WTC11 (cell line): ENCODE measurements at places on chromosomes 2 and 18. TPM values are rescaled to one million over a fixed set of nuclear protein-coding genes. Genes with fewer than 3 reads are reported as not detected.

Gene SLC16A14
- total RNA-seq: 1.7 to 2.7 TPM (median 2.6 TPM) in 3 replicates

Gene KLHL41
- total RNA-seq: not detected in 3 replicates

Gene FBXO15
- 0.96 to 1.9 TPM (median 1.6 TPM) in 3 replicates for total RNA-seq

Gene GALR1
- 0.07 to 0.11 TPM (median 0.07 TPM) in 3 replicates for total RNA-seq

Gene CLEC4F
- not detected in 3 replicates for total RNA-seq

Gene MDH1
- 255 to 268 TPM (median 259 TPM) in 3 replicates for total RNA-seq

Gene CCDC85A
- 0.22 to 0.27 TPM (median 0.25 TPM) in 3 replicates for total RNA-seq

Gene IL1R1
- 0.37 to 0.78 TPM (median 0.55 TPM) in 3 replicates for total RNA-seq

Gene IGFBP2
- total RNA-seq: 514 to 873 TPM (median 854 TPM) in 3 replicates

Gene TNS1
- total RNA-seq: 4.2 to 5.4 TPM (median 4.5 TPM) in 3 replicates

Gene AQP12B
- not detected in 3 replicates for total RNA-seq

Gene LIMS2
- total RNA-seq: 1.9 to 2.5 TPM (median 2.4 TPM) in 3 replicates

Gene TMEM237
- total RNA-seq: 33.5 to 33.9 TPM (median 33.6 TPM) in 3 replicates

Gene SPC25
- 23.2 to 29.2 TPM (median 28.6 TPM) in 3 replicates for total RNA-seq

Gene RUFY4
- 0.31 to 0.64 TPM (median 0.57 TPM) in 3 replicates for total RNA-seq

DNA sequence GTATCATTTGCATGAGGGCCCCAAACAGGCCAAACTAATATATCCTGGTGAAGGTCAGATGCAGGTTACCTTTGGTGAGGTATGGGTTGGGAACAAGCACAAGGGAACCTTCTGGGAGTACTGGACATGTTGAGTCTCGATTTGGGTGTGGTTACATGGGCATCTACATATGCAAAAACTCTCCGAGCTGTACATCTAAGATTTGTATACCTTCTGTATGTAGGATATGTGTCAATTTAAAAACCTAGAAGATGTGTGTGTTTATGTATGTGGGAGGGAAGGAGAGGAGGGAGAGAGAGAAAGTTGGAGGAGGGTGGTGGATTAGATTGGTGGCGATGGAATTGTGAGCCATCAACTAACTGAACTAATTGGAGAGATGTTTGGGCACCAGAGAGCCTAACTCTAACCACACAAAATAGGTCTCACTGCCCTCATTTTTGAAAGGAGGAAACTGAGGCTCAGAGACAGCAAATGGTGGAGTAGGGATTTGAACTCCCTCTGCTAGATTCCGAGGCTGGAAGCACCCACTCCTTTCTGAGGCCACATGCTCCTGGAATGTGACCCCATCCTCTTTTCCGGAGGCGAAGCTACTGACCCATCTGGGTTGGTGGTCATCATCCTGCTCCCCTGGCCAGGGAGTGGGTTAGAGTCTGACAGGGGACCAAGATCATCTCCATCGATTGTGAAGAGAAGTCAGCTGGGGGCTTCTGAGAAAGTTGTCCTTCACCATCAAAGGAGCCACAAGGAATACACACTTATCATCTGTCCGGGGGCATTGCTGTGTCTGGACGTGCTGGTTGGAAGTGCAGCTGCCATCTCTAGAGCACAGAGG, 107.3 kb upstream of the MYCN start:
- DNase-seq: no peak

DNA sequence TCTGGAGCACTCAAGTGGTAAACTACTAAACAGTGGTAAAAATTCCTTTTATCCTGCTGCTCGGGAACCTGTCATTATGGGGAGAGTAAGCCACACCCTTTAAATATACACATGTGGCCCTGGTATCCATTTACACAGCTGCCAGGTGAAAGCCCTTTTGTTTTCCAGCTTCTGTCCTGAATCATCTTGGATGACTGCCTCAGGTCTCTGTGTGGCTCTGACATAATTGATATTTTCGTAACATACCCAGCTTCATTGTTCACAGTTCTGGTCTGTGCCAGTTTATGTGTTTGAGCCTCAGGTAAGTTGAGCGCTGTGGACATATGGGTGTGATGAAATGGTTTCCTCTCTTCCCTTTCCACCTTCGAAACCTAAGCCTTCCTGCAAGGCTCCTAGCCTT, 15.7 kb upstream of the TTC39C start:
- no peak for DNase-seq

- peak; percentile 54 for DNase-seq
Observed at GRCh38 chr2:25981596-25982272, 563 bp downstream of the KIF3C start.

GRCh38 chr2:43047187-43047780, 179.1 kb downstream of the ZFP36L2 start:
- DNase-seq: no peak

- no peak for DNase-seq
Observed at GRCh38 chr2:101984656-101985055, 7.1 kb upstream of the IL1R2 start.

DNA sequence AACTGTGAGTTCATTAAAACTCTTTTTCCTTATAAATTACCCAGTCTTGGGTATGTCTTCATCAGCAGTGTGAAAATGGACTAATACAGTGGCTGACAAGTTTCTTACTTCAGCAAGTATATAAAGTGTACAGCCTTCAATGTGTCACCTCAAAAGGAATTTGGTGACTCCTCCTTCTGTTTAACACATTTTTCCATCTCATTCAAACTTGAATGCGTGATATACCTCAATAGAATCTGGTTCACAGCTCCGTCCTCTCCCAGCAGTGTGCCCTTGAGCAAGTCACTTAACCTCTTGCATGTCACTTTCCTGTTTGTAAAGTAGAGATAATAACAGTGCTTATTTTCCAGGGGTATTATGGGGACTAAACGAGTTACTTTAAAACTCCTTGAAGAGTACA, 159.6 kb downstream of the CCBE1 start:
- no peak for DNase-seq

- no peak for DNase-seq
Observed at GRCh38 chr18:10723496-10723895, 197.7 kb downstream of the NAPG start.

GRCh38 chr2:48220501-48220900, 309.5 kb upstream of the STON1 start:
- no peak for DNase-seq

DNA sequence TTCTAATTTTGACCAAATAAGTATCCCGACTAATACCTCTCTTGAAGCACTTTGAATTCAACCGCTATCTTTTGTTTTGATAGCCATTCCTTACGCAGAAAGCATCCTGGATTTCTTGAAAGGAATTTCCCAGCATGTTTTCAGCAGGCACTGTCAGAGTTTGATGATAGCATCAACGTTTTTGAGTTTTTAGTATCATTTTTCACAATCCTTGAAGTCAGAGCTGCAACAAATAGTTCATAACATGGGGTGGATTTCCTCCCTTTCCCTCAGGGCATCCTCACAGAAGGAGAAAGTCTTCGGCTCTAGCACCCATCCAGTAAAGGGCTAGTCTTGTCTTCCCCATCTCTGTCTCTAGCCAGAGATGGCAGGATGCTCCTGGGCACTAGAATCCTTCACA, 46.2 kb downstream of the ANKRD44 start:
- no peak for DNase-seq

DNA sequence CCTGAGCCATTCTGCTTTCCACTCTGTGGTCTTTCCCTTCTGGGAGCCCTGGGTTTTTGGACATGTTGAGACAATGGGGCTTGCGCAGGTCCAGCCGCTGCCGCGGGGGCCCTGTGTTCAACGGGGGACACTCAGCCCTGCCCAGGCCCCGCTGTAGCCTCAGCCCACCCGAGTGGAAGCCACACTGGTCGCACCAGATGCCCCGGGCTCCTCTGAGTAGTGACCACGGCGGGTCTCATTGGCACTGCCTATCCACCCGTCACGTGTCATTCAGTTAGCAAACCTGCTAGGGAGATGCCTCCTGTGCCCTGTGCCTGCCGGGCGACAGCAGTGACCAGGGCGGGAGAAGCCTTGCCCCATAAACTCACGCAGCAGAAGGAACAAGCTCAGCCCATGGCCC, 19.1 kb downstream of the D2HGDH start:
- DNase-seq: no peak

DNA sequence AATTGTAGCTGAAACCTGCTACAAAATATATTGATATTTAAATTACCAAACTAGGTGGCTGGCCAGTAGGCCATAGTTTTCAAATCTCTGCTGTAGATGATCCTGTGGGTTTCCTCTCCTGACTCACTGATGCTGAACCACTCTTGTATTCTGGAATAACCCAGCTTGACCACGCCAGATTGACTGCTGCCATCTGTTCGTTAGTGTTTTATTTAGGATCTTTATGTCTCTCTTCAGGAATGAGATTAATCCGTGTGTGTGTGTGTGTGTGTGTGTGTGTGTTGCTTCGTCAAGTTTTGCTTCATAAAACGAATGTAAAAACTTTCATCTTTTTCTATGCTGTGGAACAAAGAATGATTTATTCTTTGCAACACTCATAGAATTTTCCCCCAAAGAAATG, 187.1 kb downstream of the DYSF start:
- DNase-seq: no peak

- no peak for DNase-seq
Observed at GRCh38 chr2:13193075-13193474, 476.3 kb downstream of the TRIB2 start.

- DNase-seq: peak; percentile 56
Observed at GRCh38 chr2:118539290-118539689, 308.2 kb downstream of the EN1 start.

DNA sequence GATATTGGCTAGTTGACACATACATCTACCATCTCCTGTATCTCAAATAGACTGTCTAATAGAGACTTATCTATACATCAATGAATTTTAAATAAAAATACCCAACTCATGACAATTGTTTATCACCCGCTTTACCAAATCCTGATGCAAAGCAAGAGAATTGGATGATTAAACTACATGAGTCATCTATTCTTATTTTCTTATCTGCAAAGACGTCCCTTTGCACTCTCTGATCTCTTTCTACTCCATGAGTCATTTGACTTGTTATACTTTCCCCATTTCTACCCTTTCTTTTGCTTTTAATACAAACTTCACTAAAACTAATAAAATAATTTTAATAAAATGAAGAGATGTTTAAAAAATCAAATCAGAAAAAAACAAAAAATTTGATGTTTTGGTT, 261.7 kb upstream of the MAP2 start:
- no peak for DNase-seq

DNA sequence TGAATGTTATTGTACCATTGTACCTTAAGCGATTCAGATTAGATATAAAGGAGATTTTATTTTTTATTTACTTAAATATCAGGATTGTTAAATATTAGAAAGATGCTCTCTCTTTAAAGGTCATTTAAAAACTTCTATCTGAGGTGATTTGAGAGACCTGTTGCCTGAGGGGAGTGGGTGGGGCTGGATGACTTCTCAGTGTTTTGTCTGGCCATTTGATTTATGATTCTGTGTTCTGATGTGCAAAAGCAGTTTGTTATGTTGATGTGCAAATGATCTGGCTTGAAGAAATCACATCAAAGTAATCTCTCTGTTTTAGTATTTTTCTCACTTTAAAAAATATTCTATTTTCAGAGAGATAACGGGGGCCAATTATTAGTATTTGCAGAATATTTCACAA, 370.8 kb downstream of the NUP35 start:
- DNase-seq: no peak

DNA sequence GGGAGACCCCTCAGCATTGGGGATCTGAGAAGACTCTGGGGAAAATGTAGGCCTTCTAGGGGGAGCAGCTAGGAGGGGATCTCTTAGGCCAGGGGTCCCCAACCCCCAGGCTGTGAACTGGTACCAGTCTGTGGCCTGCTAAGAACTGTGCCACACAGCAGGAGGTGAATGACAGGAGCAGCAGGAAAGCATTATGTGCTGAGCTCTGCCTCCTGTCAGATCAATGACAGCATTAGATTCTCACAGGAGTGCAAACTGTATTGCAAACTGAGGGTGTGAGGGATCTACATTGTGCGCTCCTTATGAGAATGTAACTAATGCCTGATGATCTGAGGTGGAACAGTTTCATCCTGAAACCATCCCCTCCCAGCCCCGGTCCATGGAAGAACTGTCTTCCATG, 127.3 kb downstream of the SCG2 start:
- DNase-seq: no peak

- DNase-seq: no peak
Observed at GRCh38 chr2:181910028-181910831, 18.7 kb downstream of the ITPRID2 start.

DNA sequence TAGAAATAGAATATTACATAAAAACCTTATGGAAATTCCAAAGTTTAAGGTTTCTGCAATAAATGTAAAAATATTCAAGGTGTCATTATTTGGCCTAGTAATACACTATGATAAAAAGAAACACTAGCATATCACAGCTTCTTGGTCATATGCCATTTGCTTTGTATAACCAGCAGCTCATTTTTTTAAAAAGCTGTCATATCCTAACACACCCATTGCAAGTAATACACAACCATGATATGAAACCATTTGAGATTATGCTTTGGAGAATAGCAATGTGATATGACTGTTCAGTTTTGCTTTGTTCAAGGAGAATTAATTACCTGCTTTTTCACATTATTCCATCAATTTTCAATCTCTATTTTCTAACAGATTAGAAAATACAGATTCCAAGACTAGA, 149.0 kb downstream of the IKZF2 start:
- DNase-seq: no peak

DNA sequence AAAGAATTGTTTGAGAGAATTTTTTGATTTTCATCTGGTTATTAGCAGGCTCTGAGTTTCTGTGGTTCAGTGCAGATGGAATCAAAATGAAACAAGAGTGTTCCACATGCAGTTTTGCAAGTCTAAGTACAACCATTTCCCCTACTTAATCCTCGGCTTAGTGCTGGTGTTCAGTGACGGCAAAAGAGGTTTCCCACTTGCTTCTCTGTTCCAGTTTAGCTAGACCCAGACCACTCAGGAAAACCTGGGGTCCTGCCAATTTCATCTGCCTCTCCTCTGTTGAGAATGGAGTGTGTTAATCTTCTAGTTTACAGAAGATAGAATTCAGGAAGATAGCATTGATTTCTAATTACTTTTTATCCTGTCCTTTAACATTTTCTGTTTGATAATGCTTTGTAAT, 996.2 kb upstream of the FANCL start:
- no peak for DNase-seq

DNA sequence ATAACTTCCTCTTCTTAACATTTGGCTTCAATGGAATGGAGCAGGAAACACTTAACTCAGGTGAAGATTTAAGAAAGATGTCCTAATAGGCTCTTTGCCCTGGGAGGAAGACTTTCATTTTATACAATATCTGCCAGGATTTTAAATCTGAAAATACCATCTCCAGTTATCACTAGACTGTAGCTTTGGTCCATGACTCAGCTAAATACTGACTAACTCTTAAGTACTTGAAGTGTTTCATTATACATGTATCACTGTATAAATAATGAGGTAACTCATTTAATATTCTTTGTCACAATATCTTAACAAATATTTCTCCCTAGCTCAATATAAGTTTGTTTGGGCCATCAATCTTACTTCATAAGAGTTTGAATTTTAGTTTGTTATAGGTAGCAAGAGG, 34.7 kb downstream of the RBKS start:
- no peak for DNase-seq

GRCh38 chr2:85288244-85288725, 39.5 kb downstream of the TGOLN2 start:
- no peak for DNase-seq

GRCh38 chr2:130154773-130155765, 10.2 kb upstream of the CCDC74B start:
- DNase-seq: no peak

DNA sequence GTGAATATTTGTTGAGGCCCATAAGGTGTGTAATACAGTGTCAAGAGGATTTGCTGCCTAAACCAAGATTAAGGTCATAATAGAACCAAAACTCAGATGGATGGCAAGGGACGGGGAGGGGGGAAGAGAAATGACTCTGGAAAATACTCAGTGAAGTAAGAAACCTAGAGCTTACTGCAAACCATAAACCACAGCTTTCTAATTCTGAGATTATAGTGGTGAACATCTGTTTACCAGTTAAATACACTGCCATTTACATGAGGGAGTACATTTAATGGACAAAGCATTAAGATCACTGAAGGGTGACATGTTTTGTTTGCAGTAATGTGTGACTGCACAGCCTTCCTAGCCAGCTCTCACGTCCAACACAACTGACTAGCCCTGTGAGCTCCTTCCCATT, 19.8 kb downstream of the EVX2 start:
- DNase-seq: no peak
